ENCODE measurements at places on chromosomes 5 and 9.

DNA sequence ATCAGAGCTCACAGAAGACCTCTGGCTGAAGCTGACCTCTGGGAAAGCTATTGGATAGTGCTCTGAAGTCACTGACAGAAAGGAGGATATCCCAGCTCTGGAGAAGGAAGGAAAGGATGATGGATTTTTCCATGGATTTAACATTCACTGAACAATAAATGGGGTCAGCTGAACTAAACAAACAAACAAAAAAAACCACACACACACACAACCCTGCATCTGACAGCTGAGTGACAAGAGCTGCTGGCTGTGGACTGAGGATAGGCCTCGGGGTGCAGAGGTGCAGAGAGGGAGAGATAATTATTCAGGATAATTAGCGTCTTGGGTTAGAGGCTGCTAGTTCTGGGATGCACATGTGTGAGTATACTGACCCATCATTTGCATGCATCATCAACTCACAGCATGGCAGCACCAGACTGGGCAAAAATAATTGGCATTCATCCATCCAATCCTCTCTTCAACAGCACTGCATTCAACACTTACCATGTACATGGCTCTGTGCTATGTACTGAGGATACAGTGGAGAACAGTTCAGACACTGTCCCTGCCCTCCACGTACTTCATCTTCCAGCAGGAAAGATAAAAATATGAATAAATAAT lies 131.4 kb upstream of the TRIM32 start:
- no peak for DNase-seq

DNA sequence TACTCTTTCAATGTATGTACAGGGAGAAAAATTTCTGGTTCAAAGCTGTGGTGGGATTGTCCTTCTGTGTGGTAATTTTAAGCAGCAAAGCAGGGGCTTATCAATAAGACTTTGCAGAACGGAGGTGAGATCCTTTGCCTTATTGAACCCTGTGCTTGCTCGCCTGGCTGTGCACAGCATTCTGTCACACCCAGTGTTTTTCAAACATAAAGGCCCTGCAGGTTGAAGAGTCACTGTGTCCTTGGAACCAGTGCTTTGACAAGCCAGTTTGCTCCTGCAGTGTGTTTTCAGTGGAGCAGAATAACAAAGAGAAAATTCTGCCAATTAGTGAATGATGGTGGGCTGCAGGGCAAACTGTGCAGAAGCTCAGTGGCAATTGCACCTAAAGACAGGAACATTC lies 236.7 kb upstream of the PCSK5 start:
- no peak for DNase-seq

DNA sequence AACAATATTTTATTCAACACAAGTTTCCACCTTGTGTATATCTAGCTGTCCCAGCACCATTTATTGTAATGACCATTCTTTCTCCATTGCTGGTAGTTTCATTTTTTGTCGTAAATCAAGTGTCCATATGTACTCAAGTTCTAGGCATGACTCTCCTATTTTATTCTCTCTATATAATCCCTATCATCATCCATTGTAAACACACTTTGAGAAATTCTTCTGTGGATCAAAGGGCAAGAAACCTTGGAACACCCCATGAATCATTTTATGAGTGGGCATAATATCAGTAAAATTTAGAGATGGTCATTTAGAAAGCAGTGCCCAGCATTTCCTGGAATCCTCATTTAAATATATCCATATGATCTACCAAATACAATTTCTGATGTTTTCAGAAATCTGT lies 35.8 kb upstream of the SPATA31D4 start:
- DNase-seq: no peak

DNA sequence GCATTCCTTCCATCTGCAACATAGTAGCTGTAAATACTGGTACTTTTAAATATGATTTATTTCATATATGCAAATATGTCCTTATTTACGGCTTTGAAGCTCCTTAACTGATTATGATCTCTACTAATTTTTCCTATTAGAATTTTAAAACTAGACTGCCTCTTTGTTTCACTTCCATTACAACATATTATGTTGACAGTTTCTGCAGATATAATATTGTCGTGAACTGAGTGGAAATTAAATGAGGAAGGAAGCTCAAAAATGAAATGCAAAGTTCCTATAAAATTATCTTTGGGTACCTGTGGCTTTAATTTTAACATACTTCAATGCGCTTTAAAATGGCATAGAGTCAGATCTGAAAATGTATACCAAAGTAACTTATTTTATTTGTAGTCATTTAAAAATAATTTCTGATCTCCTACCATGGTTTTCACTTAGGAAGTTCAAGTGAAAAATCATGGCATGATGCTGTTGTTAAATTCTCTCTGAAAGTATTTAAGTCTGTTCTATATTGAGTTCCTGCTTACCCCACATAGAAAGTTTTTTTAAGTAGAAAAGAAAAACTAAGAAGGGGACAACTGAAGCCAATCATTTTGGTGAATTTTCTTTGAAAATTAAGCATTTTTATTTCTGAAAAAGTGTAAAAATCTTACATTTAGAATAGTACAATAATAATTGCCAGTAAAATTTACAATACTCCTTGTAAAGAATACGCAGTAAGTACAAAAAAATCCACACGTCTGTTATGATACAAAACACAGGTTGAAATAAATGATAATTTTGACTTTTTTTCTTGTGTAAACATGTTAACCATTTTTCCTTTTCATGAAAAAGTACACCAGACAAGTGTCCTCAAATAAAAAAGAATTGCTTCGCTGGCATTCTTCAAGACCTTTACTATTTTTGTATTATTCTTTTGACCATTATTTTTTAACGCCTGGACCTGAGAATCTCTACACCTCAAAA lies 2.6 kb downstream of the FOXD1 start:
- DNase-seq: no peak

- DNase-seq: no peak
Observed at GRCh38 chr9:120252248-120252647, 327.7 kb downstream of the CDK5RAP2 start.

- DNase-seq: no peak
Observed at GRCh38 chr9:126406075-126406667, 79.5 kb downstream of the MVB12B start.

DNA sequence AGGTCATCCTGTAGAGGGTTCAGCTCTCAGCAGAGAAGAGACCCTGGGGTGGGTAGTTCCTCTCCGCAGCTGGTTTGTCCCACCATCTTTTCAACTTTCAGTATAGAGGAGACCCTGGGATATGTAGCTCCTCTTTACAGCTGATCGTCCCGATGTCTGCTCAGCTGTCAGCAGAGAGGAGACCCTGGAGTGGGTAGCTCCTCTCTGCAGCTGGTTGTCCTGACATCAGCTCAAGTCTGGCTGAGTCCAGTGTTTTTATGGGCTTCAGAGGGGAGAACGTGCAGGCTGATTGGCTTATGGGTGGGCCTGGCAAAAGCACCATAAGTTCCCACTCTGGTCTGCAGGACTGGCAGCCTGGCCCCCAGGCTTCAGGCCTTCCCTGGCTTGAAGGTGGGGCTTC lies 80.8 kb downstream of the NLN start:
- DNase-seq: no peak
